ENCODE measurements at places on chromosomes 16 and 17.

GRCh38 chr16:89173174-89173921, 1.8 kb downstream of the CDH15 start:
- DNase-seq, result no peak

- DNase-seq, result no peak
These were observed 5.6 kb upstream of the TUBG2 start for GRCh38 chr17:42653179-42654124.

- no peak for DNase-seq
These were observed 13.6 kb upstream of the FADS6 start for GRCh38 chr17:74907012-74907411.

GRCh38 chr16:29680180-29680598, 1.2 kb downstream of the QPRT start:
- DNase-seq, result no peak

DNA sequence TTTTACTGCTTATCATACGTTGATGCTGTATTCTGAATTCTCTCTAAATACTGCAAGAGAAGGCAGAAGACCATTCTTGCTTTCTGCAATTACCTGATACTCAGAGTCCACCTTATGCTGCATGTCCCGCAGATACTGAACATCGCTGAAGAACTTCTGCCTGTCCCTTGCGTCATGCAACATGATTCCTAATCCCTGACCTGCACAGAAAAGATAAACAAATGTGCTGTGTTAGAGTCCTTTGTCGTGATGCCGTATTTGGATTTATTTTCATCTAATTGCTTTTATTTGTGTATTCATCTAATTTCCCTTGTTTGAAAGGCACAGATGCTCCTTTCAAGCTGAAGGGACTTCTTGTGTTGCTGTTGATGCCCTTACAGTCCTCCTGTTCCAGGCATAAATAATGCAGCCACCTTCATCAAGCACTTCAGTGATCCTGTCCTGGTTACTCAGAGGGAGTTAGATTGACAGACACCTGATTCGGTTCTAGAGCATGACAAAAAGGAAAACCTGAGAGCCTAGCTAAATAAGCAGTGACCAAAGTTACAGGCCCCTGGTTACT, 6.5 kb downstream of the MARCHF10 start:
- DNase-seq, result no peak

GRCh38 chr17:66474806-66475497, 172.5 kb downstream of the PRKCA start:
- DNase-seq, result no peak

- DNase-seq, result no peak
These were observed 28.2 kb upstream of the C1QL1 start for GRCh38 chr17:44996304-44996703.

GRCh38 chr17:78555746-78556401, 21.3 kb downstream of the DNAH17 start:
- no peak for DNase-seq

GRCh38 chr16:75340741-75341491, 89.5 kb upstream of the BCAR1 start:
- no peak for DNase-seq

DNA sequence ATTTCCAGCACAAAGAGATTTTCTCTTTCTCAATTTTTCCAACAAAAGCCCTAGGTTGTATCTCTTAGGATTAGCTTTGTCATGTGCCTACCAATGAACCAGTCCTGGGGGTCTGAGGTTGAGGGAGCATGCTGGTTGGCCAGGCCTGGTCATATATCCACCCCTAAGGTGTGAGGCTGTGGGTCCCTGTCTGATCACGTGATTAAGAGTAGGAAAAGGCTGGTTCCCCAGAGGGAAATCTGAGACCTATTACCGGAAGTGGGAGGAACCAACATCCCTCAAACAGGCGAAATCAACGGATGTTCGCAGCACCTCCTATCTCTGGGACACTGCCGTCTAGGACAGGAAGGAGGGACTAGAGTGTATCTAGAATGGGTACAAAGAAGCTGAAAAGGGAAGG, 185.7 kb upstream of the IRX5 start:
- DNase-seq, result no peak

DNA sequence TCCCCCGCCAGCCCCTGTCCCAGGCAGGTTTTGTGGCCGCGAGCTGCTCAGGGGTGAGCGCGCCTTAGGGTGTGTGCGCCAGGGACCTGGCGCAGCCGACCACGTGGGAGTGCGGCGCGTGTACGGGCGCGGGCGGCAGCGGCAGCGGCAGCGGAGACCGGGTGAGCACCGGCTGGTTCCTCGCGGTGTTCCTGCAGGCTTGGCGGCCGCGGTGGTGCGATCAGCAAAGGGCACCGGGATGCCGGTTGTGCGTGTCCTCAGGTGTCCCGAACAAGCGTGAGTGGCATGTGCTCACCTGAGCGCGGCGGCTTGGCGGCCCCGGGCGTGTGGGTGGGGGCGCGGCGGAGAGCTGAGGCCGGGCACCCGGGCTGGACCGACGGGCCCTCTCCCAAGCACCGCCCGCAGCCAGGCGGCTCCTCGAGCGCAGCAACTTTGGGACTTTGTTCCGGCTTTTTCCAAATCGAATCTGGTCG, 381 bp upstream of the HSD11B2 start:
- peak; percentile 32 for DNase-seq

DNA sequence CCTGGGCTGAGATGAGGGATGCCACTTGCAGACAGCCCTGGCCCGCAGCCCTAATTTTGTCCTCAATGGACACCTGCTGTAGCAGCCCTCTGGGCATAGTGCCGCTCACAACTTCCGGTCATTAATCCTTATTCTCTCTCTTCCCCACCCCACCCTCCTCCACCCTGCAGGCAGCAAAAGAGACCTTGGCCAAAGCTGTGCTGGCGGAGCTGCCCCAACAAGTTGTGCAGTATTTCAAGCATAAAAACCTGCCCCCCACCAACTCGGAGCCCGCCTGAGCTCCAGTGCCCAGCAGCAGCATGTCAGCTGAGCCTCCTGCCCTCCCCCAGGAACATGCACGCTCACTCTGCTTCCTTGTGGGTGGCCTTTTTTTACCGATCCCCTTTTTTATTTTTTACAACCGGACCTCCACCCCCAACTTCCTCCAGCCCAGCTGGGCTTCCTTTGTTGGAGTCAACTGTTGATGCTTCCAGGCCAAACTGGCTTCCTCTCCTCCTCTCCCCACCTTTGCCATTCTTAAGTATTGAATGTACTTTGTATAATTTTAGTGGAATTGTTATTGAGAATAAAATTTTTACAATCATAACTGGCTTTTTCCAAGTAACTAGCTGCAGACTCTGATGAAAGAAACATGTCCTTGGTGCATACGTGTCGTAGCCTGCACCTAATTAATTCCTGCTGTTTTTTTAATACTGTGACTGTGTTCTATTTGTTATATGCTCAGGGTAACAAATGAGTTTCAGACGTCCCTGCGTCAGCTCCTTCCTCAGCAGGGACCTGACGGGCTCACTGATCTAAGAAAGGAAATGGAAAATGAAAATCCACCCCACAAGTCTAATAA, 38.2 kb downstream of the PSME3IP1 start:
- no peak for DNase-seq

- peak; percentile 31 for DNase-seq
These were observed 12.8 kb upstream of the PRR14 start for GRCh38 chr16:30637944-30638343.

DNA sequence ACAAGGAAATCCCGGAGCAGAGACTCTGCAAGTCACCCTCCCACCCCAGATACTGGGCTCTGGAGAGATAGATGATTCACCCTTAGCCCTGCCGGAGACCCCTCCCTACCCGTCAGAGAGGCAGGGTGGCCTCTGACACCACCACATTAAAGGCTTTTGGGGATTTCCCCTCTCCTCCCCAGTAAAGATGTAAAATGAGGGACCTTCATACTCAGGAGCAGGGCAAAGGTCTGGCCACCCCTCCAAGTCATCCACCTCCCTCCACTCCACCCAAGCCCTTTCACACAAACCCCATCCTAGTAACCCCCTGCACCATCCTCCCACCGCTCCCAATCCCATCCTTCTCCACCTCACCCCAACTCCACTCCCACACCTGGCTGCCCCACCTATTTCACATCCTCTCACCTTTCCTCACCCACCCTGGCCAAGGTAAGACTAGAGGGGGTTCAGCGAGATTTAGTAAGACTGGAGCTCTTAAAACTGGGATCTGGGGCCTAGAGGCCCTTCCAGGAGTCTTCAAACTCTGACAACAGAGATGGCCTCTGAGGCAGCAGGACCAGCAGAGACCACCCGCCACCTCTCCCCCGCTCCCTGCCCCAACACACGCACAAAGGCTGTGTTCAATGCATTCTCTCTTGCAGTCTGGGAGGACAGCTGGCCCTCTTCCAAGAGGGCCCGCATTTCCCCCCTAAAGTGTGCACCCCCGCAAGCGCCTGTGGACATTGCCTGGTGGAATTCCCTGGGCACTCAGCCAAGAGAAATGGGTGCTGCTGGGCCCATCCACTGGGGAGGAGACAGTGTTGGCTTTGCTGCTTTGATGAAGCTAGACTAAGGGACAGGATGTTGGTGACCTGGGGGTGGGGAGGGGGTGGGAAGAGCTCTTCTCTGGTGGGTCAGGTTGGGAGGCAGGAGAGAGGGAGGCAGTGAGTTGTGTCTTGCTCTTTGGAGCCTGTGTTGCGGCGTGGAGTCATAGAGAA, 1.1 kb downstream of the ABAT start:
- peak; percentile 32 for DNase-seq

DNA sequence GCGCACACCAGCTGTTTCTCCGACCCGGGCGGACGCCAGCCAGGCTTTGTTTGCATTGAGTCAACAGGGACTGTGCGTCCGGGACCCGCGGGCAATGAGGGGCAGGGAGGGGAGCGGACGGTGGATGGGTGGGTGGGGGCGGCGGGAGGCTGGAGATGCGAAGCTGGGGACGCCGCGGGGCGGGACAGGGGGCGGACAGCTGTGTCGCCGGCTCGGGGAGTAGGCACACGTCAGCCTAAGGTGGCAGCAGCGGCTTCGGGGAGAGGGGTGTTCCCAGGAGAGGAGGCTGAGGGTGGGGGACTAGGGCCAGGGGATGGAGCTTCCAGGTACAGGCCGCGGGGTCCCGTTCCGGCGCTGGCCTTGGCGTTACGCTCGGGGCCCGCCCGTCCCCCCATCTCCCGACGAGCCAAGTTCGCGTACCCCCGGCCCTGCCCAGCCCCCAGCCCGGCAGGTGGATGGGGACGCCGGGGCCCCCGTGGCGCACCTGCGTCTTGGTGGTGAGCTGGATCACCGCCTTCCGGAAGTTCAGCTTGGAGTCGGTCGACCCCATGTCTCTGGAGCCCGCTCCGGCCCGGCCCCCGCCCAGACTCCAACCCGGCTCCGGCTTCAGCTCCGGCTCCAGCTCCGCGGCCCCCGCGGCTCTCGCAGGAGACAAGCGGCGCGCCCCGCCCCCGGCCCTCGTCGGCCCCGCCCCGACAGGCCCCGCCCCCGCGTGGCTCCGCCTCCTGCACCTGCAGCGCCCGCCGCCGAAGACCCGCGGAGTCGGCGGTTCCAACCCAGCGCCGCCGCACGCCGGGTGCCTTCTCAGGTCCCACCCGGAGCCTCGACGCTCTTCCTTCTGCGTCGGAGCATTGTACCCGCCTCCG, at the start of gene HID1:
TSS of gene HID1 (minus strand) at position 653 of the 866 bp plus-strand sequence. CDS start at position 550, 103 bp downstream.
- peak; percentile 87 for DNase-seq

GRCh38 chr16:14455573-14455972, 174.5 kb downstream of the PARN start:
- no peak for DNase-seq

DNA sequence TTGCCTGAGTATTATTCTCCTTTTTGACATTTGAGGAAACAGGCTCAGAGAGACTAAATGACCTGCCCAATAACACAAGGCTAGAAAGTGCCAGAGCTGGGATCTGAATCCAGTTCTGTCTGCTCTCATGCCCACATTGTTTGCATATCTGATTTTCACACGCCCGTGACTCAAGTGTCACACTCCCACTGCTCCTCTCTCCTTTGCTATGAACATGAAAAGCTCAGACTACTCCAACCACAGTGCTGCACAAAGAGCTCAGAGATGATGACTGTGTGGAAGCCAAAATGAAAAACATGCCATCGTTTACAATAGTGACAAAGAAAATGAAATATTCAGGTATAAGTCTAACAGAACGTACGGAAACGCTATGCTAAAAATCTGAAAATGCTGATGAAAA, 107.9 kb downstream of the SMG6 start:
- peak; percentile 0 for DNase-seq

- peak; percentile 93 for DNase-seq
These were observed 204.6 kb downstream of the STX8 start for GRCh38 chr17:9371019-9371418.

GRCh38 chr17:1705004-1705403, 5.2 kb downstream of the TLCD2 start:
- DNase-seq, result no peak

DNA sequence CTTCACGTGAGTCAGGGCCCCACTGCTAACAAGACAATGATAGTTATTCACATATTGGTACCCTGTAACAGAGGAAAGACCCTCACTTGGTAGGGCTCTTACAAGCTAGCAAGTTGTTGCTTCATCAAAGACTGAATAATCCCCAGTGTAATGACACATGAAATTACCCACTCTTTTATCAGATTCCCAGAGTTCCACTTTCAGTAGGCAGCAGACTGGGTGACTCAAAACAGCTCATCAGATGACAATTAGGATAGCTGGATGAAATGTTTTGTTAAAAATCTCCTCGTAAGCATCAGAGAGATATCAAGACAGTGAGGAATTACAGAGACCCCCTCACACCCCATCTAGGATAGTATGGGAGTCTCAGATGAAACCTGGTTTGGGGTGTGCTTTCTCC, 6.8 kb upstream of the OR1E2 start:
- no peak for DNase-seq

- DNase-seq, result no peak
These were observed 33.4 kb downstream of the AXIN2 start for GRCh38 chr17:65527857-65528591.

- no peak for DNase-seq
These were observed 157.9 kb downstream of the PPM1E start for GRCh38 chr17:58913552-58913951.

GRCh38 chr17:7491583-7491982, 7.4 kb downstream of the POLR2A start:
- no peak for DNase-seq

DNA sequence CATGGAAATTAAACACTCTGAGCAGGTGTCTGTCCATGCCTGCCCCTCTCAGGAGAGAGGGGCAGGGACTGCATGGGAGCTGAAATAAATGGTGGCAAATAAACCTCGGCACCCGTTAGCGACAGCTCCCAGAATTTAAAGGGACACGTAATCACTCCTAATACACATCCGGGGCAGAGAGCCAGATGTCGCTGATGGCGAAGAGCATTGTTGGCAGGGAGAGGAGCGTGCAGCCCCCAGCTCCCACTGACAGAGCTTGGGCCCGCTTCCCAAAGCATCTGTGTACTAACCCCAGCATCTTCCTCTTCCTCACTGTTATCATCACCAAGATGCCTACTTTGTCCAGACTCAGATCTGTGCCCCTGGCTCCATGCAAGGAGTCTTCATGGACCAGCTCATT, 85.8 kb downstream of the IRX5 start:
- DNase-seq, result no peak

All from NCI-H345 (cell line).